ENCODE measurements at places on chromosomes 2 and 18.

- no peak for DNase-seq
Measured at GRCh38 chr2:150983314-150983897, 278.3 kb downstream of the RBM43 start.

DNA sequence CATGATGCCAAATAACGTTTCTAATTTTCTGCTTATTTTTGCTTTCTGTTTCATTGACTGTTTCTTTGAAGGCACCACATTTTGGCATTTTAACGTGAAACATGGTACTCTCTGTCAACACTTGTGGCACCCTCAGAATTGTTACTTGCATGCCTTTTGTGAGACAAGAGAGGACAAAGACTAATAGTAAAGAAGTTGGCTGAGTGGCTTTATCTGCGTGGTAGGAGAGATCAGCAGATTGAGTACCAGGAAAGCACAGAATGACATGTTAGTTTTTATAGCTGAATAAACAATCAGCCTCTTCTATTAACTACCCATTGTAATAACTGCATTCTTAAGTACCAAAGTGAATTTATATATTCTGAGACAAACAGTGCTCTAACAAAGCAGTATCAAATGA, 8.6 kb downstream of the ZNF638 start:
- DNase-seq = no peak

GRCh38 chr2:96801786-96802595, 14.1 kb upstream of the CNNM3 start:
- DNase-seq = no peak

GRCh38 chr2:43420389-43420801, 175.4 kb downstream of the THADA start:
- DNase-seq = no peak

DNA sequence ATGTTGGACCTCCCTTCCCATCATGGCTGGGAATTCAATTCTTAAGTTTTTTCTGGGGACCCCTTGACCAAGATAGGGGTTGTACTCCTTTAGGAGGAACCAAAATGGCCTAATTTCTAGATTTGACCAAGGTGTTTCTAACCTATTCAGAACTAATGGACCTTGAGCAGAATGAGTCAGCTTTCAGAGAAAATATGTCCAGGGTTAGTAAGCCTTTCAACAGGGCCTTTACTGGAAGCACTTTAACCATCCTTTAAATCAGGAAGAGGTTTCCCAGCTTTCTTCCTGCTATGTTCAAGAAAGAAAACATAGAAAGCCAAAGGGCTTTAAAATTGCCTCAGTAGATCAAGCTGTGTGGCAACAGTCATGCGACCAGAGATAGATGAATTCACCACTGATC, 1184.9 kb upstream of the ACVR2A start:
- no peak for DNase-seq

- no peak for DNase-seq
Measured at GRCh38 chr2:219248845-219249202, 3.5 kb downstream of the STK16 start.

- no peak for DNase-seq
Measured at GRCh38 chr2:128421861-128422311, 103.2 kb upstream of the HS6ST1 start.

GRCh38 chr2:19702267-19702666, 199.5 kb downstream of the TTC32 start:
- DNase-seq = no peak

GRCh38 chr2:122033778-122034177, 278.3 kb downstream of the TSN start:
- DNase-seq = no peak

DNA sequence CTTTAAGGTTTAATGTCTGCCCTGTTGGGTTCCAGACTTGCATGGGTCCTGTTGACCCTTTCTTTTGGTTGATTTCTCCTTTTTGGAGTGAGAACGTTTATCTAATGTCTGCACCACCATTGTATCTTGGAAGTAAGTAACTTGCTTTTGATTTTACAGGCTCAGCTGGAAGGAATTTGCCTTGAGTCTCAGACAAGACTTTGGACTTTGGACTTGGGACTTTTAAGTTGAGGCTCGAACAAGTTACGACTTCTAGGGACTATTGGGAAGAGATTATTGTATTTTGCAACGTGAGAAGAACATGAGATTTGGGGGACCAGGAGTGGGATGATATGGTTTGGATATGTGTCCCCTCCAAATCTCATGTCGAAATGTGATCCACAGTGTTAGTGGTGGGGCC, 267.7 kb downstream of the GLI2 start:
- DNase-seq = no peak

DNA sequence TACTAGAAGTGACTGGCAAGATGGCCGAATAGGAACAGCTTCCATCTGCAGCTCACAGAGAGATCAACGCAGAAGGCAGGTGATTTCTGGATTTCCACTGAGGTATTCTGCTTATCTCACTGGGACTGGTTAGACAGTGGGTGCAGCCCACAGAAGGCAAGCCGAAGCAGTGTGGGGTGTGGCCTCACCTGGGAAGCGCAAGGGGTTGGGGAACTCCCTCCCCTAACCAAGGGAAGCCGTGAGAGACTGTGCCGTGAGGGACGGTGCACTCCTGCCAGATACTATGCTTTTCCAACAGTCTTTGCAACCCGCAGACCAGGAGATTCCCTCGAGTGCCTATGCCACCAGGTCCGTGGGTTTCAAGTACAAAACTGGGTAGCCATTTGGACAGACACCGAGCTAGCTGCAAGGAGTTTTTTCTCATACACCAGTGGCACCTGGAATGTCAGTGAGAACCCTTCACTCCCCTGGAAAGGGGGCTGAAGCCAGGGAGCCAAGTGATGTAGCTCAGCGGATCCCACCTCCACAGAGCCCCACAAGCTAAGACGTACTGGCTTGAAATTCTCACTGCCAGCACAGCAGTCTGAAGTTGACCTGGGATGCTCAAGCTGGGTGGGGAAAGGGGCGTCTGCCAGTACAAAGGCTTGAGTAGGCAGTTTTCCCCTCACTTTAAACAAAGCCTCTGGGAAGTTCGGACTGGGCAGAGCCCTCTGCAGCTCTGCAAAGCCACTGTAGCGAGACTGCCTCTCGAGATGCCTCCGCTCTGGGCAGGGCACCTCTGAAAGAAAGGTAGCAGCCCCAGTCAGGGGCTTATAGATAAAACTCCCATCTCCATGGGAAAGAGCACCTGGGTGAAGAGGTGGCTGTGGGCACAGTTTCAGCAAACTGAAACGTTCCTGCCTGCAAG, 40.1 kb downstream of the PLEK start:
- no peak for DNase-seq

DNA sequence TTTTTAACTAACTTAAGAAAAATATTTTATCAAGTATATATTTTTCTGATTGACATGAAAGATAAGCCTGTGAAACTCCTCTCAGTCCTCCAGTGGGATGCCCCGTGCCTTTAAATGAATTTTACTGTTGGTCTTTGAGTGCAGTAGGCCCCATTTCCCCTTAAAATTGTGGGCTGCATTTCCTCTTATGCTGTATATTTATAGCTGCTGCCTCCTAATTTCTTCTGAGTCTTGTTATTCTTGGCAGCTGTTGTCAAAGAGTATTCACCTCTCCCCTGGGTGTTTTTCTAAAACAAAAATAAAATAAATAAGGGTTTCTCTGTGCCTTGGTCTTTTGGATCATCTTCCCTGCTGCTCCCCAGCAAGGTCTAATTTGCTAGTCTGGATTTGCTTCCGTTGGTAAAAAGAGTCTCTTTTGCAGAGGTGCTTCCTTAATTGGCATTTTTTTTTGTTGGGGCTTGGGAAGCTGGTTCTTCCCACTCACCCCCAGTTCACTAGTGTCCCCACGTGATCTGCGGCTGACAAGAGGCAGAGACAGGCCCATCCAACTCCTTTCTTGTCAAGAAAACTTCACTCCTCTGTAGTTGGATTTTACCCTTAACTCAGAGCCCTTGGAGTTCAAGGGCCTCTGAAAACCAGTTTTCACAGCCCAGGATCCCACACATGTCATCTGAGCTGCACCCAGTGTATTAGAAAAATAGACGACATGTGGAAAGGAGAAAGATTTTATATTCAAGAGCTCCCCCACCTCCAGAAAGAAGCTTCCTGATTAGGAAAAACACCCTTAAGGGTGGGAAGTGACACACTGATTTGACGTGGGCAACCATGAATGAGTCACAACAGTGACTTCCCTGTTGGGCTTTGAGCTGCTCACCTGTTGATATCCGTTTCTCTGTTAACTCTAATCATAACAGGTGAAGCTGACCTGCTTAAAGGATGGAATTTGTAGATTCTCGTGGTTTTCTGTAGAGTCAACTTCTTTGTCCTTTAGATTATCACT, 431.5 kb downstream of the DCDC2C start:
- DNase-seq = no peak

GRCh38 chr2:54809819-54810218, 86.4 kb downstream of the EML6 start:
- no peak for DNase-seq

DNA sequence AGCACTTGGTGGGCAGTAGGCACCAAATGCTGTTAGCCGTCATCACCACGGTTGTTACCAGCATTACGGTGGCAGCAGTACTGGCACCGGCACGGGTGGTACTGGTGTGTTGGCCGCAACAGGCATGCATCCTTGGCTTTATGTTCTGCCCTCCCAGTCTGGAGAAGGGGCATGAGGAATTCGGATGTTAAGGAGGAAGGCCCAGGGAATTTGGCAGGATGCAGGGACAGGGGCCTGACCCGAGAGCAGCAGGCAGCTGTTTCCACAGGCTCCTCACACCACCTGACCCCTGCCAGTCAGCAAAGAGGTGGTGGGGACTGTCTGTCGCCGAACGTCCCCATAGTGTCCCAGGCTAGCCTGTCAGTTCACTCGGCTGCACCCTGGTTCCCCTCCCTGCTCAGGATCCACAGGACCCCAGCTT, 79.0 kb downstream of the EDAR start:
- no peak for DNase-seq

GRCh38 chr2:188512456-188512855, 220.8 kb downstream of the GULP1 start:
- DNase-seq = no peak

DNA sequence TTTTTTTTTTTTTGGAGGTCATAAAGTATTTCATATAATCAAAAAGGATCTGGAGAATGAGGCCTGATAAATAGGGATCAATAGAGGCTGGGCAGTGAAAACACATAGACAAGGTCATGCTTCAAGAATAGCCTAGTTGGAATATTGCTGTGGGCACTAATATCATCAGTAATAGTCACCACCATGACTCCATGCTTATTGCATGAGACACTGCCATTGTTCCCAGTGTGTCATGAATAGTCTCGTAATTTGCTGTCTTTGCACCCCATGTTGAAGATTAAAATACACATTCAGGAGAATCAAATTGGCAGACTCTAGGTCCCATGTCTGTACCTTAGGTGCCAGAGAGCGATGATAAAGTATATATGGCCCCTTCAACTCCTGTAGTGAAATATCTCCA, 10.3 kb downstream of the ASXL3 start:
- no peak for DNase-seq

- DNase-seq = no peak
Measured at GRCh38 chr2:16587601-16588000, 78.0 kb downstream of the CYRIA start.

DNA sequence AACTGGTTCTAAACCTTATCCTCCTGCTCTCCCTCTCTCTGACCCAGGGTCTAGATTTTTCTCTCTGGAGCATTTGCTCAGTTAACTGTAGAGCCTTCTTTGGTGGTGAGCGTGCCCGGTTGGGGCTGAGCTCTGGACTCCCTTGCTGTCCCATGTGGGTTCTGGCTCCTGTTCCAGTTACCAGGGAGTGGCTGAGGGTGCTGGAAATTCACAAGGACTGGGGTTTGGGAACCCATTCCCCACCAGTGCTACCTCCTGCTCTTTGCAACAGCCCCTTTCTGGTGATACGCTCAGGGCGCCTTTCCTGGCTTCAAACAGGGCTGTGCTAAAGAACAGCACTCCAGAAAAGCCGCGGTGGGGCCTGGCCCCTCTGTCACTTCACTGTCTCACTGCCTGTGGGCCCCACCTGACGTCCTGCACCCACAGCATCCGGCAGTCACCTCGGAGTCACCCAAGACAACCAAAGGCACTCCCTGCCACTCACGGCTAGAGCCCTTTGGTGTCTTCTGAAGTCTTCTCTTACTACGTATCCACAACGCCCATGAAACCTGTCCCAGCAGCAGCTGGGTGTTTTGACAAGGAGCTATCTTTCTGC, 41.3 kb downstream of the CAPN13 start:
- DNase-seq = no peak

GRCh38 chr2:108632332-108633160, 86.7 kb upstream of the RANBP2 start:
- no peak for DNase-seq

GRCh38 chr2:182361477-182361876, 65.4 kb downstream of the PDE1A start:
- no peak for DNase-seq

GRCh38 chr2:84946204-84947009, 24.6 kb upstream of the KCMF1 start:
- peak; percentile 2 for DNase-seq

- peak; percentile 70 for DNase-seq
Measured at GRCh38 chr2:224982226-224982625, 60.0 kb downstream of the DOCK10 start.

GRCh38 chr2:393711-394696, 106.1 kb upstream of the ALKAL2 start:
- peak; percentile 21 for DNase-seq

- DNase-seq = no peak
Measured at GRCh38 chr2:69890881-69891280, 2.9 kb upstream of the SNRNP27 start.

GRCh38 chr2:3244486-3244885, 133.1 kb downstream of the EIPR1 start:
- no peak for DNase-seq

- DNase-seq = no peak
Measured at GRCh38 chr18:39801010-39801409, 2154.0 kb upstream of the PIK3C3 start.

- DNase-seq = no peak
Measured at GRCh38 chr2:63719052-63719451, 122.6 kb upstream of the UGP2 start.

DNA sequence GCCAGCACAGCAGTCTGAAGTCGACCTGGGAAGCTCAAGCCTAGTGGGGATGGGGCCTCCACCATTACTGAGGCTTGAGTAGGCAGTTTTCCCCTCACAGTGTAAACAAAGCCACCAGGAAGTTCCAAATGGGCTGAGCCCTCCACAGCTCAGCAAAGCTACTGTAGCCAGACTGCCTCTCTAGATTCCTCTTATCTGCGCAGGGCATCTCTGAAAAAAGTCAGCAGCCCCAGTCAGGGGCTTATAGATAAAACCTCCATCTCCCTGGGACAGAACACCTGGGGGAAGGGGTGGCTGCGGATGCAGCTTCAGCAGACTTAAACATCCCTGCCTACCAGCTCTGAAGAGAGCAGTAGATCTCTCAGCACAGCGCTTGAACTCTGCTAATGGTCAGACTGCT, 218.4 kb upstream of the VRK2 start:
- DNase-seq = no peak

DNA sequence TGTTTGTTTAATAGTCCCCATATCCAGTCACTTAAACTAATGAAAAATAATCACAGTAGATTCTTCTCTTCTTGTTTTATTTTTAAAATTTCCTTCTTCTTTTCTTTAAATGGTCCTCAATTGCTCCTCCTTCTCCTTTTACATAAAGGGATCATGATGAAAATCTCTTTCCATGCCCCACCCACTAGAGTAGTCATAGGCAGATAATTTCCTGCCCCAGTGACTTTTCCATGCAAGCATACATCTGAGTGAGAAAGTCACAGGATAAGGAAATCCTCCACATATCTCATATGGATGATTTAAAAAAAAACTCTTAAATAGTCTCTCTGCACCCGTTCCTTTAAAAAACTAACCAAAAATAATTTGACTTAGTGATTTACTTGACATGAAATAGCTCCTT, 552.3 kb upstream of the SETBP1 start:
- no peak for DNase-seq
